ENCODE measurements at places on chromosomes 6 and 20. TPM values are rescaled to one million over a fixed set of nuclear protein-coding genes. Genes with fewer than 3 reads are reported as not detected.

The HTR1E gene
- polyA plus RNA-seq: not detected

DNA sequence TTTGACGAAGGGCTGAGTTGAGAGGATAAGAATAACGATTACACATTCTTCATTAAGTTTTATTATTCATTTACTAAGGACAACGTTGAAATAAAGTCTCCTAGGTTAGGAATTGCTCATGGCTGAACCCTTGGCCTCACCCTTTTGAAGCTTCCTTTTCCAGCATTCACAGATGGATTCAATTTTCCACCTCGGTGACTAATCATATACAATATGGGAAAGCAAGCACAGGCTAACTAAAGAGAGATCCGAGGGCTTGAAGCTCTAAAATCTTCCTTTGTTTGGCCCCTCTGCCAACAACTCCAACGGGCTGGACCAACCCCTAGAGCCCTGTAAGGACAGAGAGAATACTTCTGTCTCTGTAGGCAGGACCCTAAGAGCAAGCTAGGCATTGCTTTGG, 159.5 kb downstream of the SOD2 start:
- no peak for DNase-seq

The GSTA2 gene
- 133 TPM for polyA plus RNA-seq

The PAQR8 gene
- 5.9 TPM for polyA plus RNA-seq

GRCh38 chr6:131694832-131695426, 6.3 kb downstream of the OR2A4 start:
- DNase-seq: peak; percentile 75

GRCh38 chr20:9052136-9052535, 16.8 kb upstream of the PLCB4 start:
- no peak for DNase-seq

DNA sequence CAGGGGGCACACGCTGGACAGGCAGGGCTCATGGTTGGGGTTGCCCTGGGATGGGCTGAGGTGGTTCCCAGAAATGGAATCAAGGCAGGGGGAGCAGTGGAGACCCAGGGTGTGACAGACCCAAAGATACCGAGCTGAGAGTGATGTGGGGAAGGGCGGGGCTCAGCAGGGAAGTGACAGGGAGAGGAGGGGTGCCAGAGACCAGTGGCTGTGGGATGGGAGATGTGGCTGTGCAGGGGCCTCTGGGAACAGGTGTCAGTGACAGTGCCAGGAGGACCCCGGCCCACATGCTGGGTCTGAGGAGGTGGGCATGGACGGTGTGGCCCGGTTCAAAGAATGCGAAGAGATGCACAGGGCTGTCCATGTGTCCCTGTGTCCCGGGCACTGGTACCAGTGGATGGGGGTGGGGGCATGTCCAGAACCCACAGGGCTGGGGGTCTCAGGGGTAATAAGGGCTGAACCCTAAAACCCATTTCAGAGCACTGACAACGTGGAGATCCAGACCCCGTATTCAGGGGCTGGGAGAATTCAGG, 1.0 kb downstream of the CABLES2 start:
- DNase-seq: no peak

The CFB gene
- 154 TPM for polyA plus RNA-seq

The ARG1 gene
- polyA plus RNA-seq: not detected

- DNase-seq: no peak
Observed at GRCh38 chr6:17204533-17204932, 76.6 kb upstream of the RBM24 start.

DNA sequence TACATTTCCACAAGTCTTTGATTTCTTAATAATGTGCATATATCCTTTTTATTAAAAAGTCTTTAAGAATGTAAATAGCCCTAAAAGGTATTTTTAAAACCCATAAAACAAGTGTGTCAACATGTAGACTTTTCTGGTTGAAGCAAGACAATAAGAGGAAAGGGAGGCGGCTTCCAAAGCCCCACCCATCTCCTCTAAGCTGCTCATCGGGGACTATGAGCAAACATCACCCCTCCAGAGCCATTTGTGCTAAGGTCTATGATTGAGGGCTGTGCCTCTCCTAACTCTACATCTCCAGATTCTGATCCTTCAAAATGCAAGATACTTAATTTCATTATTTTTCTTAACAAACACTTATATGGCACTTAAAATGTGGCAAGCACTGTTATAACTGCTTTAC, 2.5 kb upstream of the NAA20 start:
- DNase-seq: no peak

DNA sequence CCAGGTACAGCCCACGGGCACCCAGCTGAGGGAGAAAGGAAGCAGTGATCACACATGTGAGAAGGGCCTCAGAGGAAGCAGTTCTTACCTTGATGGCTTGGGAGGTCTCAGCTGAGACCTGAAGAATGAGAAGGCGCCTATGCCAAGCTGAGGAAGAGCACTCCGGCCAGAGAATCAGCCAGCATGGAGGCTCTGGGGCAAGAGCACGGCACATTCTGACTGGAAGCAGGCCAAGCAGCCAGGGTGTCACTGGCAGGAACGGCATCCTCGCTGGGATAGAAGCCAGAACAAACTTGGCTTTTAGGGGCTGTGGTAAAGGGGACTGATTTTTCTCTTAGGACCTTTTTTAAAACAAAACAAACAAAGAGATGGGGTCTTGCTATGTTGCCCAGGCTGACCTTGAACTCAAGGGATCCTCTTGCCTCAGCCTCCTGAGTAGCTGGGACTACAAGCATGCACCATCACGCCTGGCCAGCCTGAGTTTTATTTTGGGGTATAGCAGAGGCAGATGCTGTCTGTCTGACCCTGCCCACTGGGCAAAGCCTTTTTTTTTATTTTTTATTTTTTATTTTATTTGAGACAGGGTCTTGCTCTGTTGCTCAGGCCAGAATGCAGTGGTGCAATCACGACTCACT, 17.6 kb downstream of the GHRH start:
- DNase-seq: no peak

DNA sequence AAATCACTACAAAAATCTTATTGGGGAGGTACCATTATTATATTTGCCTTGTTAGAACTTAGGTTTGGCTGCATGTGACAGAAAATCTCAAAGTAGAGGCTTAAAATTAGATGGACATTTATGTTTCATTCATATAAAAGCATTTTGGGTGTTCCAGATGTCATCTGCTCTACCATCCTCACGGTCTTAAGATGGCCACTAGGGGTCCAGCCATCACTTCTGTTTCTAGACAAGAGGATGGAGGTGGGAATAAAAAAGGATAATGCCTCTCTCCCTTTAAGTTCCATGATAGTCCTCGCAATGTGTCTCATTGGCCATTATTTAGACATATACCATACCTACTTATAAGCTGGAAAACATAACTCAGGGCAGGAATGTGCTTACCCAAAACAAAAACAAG, 929.5 kb downstream of the KIF16B start:
- DNase-seq: no peak

- DNase-seq: no peak
Observed at GRCh38 chr6:111823831-111824607, 49.2 kb downstream of the FYN start.

GRCh38 chr6:159249128-159249527, 79.9 kb downstream of the FNDC1 start:
- DNase-seq: no peak

The FKBP1C gene
- polyA plus RNA-seq: 1.6 TPM

- DNase-seq: peak; percentile 55
Observed at GRCh38 chr20:41350408-41350962, 9.9 kb downstream of the LPIN3 start.

The BPIFA1 gene
- not detected for polyA plus RNA-seq
